Suppressor macrophage treated with lipopolysaccharide for 4 hours (primary cell): ENCODE measurements at places on chromosomes 5 and 9.

GRCh38 chr5:174849426-174849825 is 125.0 kb downstream of the MSX2 start:
- no peak for DNase-seq

DNA sequence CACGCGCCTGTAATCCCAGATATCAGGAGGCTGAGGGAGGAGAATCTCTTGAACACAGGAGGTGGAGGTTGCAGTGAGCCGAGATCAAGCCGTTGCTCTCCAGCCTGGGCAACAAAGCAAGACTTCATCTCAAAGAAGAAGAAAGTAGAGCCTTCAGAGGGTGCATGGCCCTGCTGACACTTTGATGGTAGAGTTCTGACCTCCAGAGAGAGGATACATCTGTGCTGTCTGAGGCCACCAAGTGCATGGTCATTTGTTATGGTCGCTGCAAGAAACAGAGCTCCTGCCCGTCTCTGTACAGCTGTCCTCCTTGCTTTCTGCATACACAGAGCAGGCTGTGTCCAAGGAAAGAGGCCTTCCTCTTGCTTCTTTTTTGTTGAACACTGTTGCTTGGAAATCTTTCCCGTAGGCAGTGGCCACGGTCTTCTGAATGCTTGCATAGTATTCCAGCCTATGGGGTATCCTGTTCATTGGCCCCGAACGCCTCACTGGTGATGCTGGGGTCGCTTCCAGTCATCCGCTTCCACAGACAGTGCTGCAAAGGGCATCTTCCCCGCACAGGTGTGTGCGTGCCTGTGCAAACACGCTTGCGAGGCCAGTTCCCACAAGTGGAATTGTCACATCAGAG is 36.8 kb upstream of the UNC5A start:
- no peak for DNase-seq

GRCh38 chr9:8389531-8389930 is 590.0 kb upstream of the DMAC1 start:
- DNase-seq, result no peak

- DNase-seq, result no peak
Observed at GRCh38 chr5:157965989-157966388, 107.0 kb upstream of the CLINT1 start.

- DNase-seq, result peak; percentile 52
Observed at GRCh38 chr5:170190436-170191134, 42.2 kb upstream of the C5orf58 start.

GRCh38 chr9:91740701-91741100 is 209.3 kb downstream of the ROR2 start:
- no peak for DNase-seq

DNA sequence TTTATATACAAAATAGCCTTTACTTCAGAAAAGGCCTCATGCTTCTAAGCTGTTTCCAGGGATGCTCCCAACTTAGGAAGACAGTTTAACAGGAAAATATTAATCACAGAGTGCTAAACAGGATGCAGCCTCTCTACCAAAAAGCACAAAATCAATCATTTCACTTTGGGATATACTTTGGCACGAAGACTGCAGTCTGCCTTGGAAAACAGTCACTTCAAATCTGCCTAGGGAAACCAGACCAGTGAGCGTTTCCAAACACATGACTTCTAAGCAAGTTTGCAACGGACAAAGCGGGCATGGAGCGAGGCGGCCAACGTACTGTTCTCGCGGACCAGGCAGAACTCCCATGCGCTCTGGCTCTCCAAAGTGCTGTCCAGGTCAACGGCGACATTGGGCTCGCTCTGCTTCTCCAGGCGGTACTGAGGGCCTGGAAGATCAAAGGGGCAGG is 201.0 kb downstream of the MAPKAP1 start:
- no peak for DNase-seq

GRCh38 chr9:16885931-16886330 is 15.5 kb upstream of the BNC2 start:
- peak; percentile 11 for DNase-seq

- no peak for DNase-seq
Observed at GRCh38 chr5:157371655-157372471, 88.2 kb upstream of the NIPAL4 start.

DNA sequence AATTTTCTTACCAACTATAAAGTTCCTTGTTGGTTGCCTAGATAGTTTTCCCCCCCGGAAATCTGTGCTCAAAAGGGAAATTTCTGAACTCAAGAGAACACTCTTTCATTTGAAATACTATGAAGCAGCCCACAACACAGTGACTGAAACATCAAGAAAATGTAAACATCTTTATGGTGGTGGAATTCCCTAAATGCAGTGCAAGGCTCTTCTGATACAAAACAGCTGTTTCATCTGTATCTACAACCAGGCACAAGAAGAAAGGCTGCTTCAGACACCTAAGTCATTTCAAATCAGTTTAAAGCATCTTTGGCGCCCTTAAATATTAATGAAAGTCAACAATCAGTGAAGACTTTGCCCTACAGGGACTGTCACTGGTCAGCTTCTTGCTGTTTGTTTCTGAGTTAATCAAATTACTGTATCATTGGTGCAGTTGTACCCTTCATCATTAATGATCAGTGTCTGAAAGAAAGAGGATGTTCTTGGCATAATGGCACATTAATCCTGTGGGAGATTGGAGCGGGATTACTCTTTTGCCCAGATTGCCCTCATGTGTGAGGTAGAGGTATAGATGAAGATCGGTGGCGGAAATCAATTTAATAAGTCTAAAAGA is 947.0 kb downstream of the NR2F1-AS1 start:
- DNase-seq, result no peak

- no peak for DNase-seq
Observed at GRCh38 chr9:98304381-98304780, 48.9 kb upstream of the TBC1D2 start.

DNA sequence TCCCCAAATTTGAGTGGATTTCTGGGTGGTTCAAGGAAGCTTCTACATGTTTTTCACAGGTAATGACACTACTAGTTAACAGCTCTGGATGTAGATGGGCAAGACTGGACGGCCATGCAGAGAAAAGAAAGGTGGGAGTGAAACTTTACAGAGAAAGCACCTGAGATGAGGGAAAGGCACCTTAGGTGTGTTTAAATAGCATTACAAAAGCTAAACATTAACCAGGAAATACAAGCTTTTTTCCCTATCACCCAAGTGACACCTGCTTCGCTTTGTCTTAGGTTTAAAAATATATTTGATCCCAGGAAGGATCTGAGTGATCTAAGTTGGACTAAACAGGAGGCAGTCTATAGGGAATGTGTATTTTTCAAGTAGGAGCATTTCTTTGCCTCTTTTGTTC is 8.3 kb downstream of the C9orf152 start:
- DNase-seq, result no peak

- no peak for DNase-seq
Observed at GRCh38 chr5:137061382-137061781, 437.7 kb downstream of the SPOCK1 start.

- no peak for DNase-seq
Observed at GRCh38 chr5:36882250-36882649, 5.7 kb downstream of the NIPBL start.

GRCh38 chr9:83501565-83501964 is 36.6 kb downstream of the FRMD3 start:
- DNase-seq, result no peak

DNA sequence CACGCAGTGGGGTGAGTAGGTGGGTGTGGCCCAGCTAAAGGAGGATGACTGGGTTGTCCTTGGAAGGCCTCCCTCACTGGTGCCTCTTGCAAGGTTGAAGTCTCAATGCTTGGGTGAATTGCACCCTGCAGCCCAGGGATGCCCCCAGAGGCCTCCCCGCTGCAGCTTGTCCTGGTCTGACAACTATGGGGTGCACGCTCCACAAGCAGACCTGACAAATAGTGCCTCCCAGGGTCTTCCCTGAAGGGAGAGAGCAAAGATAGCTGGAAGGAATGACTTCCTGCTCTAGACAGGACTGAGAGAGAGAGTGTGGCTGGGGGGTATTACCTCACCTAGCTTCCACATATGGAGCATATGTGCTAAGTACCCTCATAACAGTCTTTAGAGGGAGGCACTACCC is 1.7 kb downstream of the PSD2 start:
- no peak for DNase-seq

- no peak for DNase-seq
Observed at GRCh38 chr5:78377718-78378105, 17.3 kb downstream of the SCAMP1 start.

- DNase-seq, result no peak
Observed at GRCh38 chr5:141559461-141559860, 59.3 kb downstream of the DIAPH1 start.

GRCh38 chr5:107294669-107295068 is 376.1 kb downstream of the EFNA5 start:
- no peak for DNase-seq

DNA sequence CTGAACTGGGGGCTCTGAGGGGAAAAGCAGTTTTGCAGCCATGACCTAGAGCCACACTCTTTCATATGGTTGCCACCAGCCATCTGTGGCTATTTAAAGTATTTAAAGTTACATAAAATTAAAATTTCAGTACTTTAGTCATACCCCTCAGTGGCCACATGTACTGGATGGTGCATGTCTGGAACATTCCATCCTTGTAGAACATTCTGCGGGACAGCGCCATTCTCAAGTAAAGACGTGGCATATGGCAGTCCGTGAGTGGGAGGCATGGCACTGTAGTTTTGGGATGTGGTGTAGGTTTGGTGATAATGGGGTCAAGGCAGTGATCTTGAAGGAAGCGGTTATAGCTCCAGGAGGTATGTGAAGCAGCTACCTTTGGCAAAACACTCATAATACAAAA is 61.4 kb upstream of the NFIL3 start:
- no peak for DNase-seq

DNA sequence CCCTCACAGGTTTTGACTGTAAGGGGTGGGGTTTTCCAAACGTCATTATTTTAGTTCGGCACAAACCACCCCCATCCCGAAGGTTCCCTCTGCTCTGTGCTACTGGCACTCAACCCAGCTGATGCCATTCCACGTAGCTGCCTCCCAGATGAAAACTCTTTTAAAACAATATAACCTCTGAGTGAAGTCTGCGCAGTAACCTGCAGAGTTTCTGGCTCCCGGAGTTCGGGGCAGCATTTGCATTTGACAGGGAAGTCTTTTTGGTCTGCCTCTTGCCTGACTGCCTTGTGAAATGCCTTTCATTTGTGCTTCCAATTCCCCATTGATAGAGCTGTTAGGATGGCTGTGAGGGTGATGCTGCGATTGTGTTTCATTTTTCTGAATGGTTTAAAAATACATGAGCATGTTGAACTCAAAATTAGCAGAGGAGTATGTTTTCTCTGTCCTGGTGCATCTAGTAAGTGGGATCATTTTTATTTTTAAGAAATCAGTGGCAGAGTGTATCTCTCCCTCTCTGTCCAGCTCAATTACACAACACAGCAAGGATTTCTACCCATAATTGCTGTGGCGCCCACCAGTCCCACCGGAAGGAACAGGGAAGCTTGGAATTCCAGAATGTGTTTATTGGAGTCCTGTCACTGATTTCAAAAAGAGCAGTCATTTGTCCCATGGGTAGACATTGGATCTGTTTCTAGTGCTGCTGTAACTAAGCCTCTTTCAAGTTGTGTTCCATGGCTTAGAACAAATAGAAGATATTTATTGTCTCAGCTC is 24.8 kb downstream of the ADCY2 start:
- DNase-seq, result no peak

GRCh38 chr5:65802820-65803219 is 80.8 kb downstream of the NLN start:
- DNase-seq, result no peak

DNA sequence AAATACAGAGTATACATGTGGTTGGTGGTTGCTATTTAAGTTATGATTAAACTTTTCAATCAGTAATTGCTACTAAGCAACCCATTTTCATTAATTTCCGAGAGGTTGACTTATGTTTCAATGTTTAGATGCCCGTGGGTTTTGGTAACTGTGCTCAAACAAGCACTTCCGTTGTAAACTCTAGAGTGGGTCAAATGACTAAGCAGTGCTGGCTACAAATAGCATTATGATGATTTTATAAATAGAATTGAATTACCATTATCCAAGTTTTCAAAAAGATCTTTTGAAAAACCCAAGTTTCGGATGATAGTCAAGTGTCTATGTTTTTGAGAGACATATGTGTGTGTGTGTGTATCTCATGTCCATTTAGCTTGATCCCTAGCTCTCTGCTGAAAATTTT is 2369.4 kb upstream of the ACO1 start:
- DNase-seq, result no peak

DNA sequence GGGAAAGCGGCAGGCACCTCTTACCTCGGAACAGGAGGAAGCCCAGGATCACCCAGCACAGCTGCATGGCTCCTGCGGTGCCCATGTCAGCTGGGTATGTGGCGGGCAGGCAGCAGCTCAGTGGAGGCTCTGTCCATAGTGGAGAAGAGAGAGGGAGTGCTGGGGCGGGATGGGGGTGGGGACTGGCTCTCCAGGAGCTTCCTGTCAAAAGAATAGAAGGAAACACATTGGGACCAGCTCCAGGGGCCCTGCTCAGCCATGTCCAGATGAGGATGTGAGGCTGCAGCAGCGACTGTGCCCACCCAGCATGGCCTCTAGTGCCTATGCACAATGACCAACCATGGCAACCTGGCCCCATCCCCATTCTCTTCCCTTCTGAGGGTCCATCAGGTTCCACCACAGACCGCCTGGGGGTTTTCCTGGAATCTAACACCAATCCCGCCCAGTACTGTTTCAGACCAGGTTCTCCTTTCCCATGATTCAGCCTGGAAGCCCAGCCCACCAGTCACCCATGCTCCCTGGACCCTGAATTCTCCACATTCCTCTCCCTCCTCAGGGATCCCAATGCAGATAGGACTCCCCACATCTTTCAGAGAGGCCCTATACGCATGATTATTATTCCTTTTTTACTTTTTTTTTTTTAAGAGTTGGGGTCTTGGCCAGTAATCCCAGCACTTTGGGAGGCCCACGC is at the start of gene ECSCR:
ECSCR (minus strand) TSS at position 158 of the 691 bp plus-strand sequence; CDS start at position 85, 73 bp downstream.
- DNase-seq, result no peak

DNA sequence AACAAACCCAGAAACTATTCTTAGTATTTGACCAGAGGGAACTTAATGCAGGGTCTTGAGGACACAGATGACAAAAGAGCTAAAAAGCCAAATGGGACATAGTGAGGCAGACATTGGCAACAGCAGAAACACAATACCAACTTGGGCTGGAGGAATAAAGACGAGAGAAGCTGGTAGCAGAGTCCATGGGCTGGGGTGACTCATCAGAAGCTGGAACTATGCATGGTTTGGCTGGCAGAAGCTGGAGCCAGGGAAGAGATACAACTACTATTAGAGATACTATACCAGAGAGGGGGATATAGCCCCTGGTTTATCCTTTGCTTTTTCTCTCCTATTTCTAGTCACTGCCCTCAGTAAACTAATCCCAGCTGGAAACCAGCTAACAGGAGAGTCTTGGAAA is 29.2 kb upstream of the DPYSL3 start:
- DNase-seq, result no peak

- DNase-seq, result no peak
Observed at GRCh38 chr5:130045334-130045733, 141.1 kb downstream of the CHSY3 start.

DNA sequence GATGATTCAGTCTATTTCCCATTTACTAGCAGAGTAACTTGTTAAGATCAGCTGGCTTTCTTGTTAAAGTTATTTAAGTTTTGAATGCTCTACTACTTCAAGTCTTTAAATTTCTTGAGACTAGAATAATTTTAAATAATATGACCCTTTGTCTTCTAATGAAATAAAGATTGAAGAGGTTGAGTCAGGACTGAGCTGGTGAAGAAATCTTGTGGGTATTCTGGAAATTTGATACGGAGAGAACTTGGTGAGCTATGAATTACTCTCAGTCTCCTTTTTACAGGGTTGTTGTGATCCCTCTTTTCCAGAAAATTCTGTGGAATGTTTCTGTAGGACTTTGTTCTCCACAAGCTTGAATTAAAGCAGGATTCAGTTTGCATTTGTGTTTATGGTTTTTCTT is 29.3 kb downstream of the RNF20 start:
- no peak for DNase-seq

- DNase-seq, result peak; percentile 14
Observed at GRCh38 chr9:107024193-107024592, 161.2 kb downstream of the ZNF462 start.

- DNase-seq, result no peak
Observed at GRCh38 chr5:134758176-134758503, 439 bp upstream of the DDX46 start.
